GM03348 (cell line): ENCODE measurements at places on chromosomes 5 and 9.

DNA sequence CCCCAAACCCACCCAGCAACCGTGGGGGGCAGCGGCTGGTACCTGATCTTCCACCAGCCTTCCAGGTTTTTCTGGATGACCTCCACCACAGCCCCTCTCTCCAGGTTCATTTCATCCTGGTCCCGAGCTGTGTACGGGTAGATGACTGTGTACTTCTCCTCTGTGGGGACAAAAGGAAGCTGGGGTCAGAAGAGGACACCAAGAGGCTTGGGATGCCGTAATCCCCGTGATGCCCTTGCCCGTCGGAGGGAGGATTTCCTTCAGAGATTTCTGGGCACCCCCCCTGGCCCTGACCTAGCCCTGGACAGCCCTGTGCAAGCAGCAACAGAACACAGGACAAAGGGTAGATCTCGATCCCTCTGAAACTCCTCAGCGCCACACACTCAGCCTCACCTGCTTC lies 70.3 kb upstream of the UBTD2 start:
- DNase-seq = no peak

GRCh38 chr9:69445251-69445650 lies 120.2 kb downstream of the ENTREP1 start:
- DNase-seq = no peak

GRCh38 chr5:58235299-58235698 lies 224.6 kb downstream of the PLK2 start:
- DNase-seq = peak; percentile 64

GRCh38 chr9:105930011-105930627 lies 235.8 kb downstream of the TMEM38B start:
- DNase-seq = no peak

DNA sequence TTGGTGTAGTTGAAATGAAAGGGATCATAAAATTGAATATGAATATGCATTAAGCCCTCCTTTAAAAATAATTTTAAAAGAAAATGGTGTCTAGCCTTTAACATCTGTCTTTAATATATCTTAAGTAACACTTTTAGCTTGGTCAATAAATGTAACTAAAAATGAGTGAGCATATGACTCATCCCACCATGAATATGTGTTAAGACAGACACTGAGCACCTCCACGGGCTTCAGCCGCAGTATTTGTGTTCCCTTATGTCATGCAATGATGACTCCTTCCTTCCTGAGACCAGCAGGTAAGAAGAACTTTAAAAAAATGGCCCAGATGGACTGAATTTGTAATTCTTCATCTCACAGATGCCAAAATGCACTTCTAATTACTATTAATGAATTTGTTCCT lies 563.2 kb downstream of the NR2F1-AS1 start:
- DNase-seq = peak; percentile 57

DNA sequence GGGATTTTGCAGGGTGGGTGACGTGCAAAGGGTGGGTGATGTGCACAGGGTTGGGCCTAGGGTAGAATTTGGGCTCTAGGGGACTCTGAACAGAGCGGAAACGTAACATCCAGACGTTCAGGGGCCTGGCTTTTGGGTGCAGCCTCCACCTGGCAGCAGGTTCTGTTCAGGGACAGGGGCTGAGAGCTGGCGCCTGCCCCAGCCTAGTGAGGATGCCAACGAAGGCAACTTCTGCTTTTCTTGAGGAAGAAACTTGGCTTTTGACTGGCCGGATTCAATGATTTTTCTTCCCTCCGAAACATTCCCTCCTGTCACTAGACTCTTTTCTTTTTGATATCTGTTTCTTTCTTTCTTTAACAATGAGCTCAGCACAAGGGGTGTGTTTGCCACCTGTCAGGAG lies 38.6 kb upstream of the SLC6A19 start:
- DNase-seq = no peak

- DNase-seq = no peak
Measured at GRCh38 chr5:79588696-79589095, 23.5 kb upstream of the TENT2 start.

- no peak for DNase-seq
Measured at GRCh38 chr5:150411245-150411979, 1.3 kb downstream of the CD74 start.

- DNase-seq = no peak
Measured at GRCh38 chr9:71710856-71711255, 57.5 kb downstream of the CEMIP2 start.

- peak; percentile 35 for DNase-seq
Measured at GRCh38 chr5:78649861-78650496, 1.4 kb upstream of the LHFPL2 start.

DNA sequence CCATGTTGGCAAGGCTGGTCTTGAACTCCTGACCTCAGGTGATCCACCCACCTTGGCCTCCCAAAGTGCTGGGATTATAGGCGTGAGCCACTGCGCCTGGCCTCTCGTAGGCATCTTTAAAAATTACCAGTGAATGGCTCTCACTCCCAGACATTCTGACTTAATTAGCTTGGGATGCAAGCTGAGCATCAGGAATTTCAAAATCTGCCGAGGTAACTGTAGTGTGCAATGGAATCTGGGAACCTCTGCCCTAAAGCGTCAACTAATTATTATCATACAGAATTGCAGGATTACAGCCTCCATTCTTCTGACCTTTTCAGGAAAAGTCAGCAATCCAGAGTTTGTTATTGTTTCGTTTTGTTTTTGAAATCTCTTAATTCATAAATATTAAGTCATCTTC lies 213.4 kb upstream of the DMAC1 start:
- no peak for DNase-seq

GRCh38 chr5:8114597-8115266 lies 245.8 kb downstream of the MTRR start:
- DNase-seq = no peak

DNA sequence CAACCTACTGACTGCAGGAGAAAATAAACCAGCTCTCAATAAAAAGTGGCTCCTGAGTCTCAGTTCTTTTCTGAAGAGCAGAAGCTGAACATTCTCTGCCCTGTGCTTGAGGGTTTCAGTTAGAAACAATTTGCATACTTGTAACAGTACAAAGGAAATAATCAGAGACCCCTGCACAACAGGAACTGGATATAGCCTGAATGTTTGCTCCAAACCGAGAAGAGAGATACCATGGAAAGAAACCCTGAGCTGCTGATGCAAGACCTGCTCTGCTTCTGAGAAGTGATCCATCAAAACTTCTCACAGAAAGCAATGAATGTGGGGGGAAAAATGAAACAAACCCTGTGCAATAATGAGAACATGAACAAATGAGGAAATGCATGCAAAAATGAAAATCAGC lies 592.9 kb downstream of the SEMA5A start:
- no peak for DNase-seq

- DNase-seq = no peak
Measured at GRCh38 chr9:20242510-20243189, 379.6 kb downstream of the MLLT3 start.

GRCh38 chr5:115375893-115376292 lies 79.4 kb upstream of the CCDC112 start:
- DNase-seq = no peak

- no peak for DNase-seq
Measured at GRCh38 chr5:157446412-157446935, 13.5 kb upstream of the NIPAL4 start.

- DNase-seq = peak; percentile 34
Measured at GRCh38 chr5:82793808-82794419, 283.3 kb downstream of the TMEM167A start.

GRCh38 chr5:95782181-95782580 lies 40.3 kb downstream of the GLRX start:
- no peak for DNase-seq

GRCh38 chr5:52468976-52469375 lies 318.7 kb upstream of the ITGA1 start:
- DNase-seq = no peak

DNA sequence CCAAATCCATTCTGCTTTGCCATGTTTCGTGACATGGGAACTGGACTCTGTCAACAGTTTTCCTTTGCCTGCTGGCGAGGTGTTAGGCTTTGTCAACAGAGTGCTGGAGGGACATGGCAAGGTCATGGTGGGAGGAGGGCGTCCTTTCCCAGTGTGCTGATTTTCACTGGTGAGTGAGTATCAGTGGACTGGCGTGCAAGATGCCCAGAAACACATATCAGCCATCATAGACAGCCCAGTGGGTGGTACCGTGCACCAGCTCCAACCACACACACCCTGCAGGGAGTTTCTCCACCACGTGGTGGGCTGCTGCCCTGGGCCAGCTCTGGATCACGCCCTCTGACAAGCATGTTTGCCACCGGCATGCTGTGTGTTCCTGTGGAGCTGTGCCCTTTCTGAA lies 50.0 kb upstream of the ABL1 start:
- DNase-seq = no peak

DNA sequence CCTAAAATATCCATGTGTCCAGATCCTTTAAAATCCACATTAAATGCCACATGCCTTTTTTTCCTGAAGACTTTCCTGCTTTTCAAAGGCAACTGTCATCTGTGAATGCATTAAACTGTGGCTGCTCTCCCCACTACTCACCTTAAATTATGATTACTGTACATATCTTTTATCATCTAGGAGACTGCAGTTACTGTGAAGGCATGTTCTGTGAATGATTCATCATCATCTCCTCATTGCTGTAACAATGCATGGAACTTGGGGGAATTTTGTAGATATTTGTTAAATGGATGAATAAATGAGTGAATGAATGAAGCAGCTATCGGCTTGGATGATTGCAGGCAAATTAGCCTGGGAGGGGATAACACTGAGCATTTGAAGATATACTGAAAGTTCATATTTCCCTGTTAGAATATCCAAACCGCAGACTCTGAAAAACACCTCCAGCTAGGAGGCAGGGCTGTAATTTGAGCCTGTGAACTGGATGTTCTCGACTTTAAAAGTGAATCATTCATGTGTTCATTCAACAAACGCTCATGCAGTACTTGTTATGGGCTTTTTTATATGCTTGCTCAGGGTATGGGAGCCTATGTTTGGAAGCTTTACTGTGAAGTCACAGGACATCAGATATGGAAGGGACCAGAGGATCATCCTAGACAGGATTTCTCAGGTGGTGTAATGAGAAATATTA lies 519.2 kb downstream of the KIF4B start:
- no peak for DNase-seq

DNA sequence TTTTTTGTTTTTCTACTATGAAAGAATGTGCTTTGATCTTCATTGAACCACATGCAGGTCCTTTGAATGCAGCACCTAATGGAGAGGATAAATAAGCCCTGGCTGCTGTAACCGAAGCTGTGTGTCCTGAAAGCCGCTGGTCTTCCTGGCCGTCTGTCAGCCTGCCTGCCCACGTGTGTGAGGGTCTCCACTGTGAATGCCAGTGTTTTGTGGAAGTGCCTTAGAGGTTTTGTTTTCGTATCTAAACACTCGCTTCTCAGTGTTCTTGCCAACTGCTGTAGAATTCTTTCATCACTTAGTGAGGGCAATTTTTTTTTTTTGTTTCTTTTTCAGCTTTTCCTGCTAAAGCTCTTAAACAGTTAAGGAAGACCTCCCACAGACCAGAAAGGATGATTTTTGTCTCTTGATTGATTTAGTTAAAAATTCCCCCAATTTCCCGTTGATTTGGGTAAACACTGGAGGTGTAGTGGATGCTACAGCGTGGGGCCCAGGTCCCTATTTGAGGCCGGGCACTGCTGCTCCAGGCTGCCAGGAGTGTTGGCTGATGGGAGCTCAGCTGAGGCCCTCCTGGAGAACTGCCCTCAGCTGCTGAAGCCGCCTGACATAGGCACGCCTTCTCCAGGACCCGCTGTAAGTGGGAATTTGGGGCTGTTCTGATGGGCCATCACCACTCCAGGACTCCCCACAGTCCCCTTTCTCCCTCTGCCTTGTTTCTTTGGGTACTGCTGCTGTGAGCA lies 29.2 kb upstream of the PTCH1 start:
- no peak for DNase-seq

DNA sequence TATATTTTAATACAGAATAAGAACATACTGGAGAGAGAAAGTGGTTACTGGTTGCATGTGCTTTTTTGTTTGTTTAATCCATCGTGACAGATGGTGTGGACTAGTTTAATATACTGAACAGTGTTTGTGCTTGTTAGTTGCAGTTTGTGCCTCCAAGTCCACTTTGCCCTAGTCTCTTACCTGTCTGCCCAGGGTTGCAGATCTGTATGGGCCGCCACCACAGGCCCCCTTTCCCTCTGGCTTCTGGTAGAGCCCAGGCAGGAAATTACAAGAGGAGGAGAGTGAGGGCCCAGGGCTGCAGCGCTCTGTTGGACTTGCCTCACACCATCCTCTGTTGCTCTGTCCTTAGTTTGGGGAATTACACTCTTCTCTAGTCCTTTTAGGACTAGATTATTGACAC lies 166.4 kb downstream of the KDM4C start:
- no peak for DNase-seq

- DNase-seq = no peak
Measured at GRCh38 chr9:80871596-80871995, 817.8 kb downstream of the TLE1 start.

DNA sequence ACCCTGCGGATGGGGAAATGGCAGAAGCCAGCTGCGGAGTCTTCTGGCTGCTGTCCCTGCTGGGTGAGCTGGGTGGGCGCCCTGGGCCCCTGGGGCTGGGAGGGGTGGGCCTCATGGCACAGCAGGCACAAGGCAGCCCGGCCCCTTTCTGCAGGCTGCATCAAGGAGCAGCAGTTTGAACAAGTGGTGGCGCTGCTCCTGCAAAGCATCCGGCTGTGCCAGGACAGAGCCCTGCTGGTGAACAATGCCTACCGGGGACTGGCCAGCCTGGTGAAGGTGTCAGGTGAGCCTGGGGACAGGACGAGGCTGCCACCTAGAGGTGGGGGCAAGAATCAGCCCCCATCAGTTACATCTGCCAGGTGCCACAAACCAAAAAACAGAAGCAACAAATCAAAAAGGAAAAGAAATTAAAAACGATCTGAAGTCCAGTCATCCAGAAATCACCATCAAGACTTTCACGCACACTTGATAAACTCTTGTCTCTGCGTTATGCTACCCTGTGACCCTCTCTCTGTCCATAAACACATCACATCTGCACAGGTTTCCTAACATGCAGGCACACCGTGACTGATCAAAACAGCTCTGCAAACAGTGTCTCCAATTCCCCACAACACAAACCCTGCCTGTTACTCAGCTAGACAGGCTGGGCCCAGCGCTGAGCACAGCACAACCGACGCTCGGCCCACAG lies 13.9 kb downstream of the REXO4 start:
- DNase-seq = peak; percentile 52

DNA sequence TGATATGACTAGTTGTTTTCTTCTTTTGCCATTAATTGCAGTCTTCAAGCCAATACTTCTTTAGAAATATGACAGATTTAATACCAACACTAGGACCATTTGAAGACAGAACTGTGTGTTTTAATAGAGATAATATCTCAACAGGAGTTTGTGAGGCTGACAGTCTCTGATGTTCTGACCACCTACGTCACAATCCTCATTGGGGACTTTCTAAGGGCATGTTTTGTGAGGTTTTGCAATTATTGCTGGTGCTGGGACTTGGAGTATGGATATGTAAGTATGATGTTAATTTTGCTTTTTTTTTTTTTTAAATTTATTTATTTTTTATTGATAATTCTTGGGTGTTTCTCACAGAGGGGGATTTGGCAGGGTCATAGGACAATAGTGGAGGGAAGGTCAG lies 147.6 kb downstream of the ALDH1A1 start:
- DNase-seq = no peak

DNA sequence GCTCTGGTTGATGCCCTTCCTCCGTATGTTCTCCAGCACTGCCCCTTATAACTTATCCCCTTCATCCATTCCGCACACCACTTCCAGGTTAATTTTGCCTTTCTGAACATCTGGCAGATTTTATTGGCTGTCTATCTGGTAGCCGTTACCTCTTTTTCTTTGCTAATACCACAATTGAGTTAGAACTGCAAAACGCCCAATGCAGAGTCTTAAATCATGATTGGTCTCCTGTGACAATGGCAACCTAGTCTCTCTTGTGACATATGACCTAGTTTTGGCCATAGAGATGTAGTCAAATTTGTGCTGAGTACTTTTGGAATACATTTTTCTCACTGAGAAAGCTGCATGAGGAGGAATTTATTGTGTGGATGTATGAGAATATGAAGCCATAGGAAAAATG lies 365.7 kb upstream of the PRR16 start:
- no peak for DNase-seq
